Stimulated activated memory B cell treated with anti-CD40 and anti-IgM and Interleukin-4, amounts not matched to agents 10 μg/mL and 1 μg/mL and 100 μg/mL, for 72 hours (primary cell): ENCODE measurements at places on chromosomes 3 and 15.
A peak's percentile ranks its signal among the peaks of the same experiment; 100 is the strongest.

- peaks cover 13% of the 10 kb centered on the region for H3K27me3 ChIP-seq
- ATAC-seq = no peak
- no peaks in the 10 kb centered on the region for H3K36me3 ChIP-seq
Measured at GRCh38 chr15:92205255-92205739, 188.4 kb upstream of the ST8SIA2 start.

- H3K36me3 ChIP-seq = peaks cover 6% of the 10 kb centered on the region
- no peak overlapping the region for H3K27ac ChIP-seq
- no peaks in the 10 kb centered on the region for H3K4me1 ChIP-seq
- H3K4me3 ChIP-seq = no peak overlapping the region
- peaks cover 14% of the 10 kb centered on the region for H3K27me3 ChIP-seq
Measured at GRCh38 chr3:127328421-127328820, 40.6 kb upstream of the PRR20G start.

DNA sequence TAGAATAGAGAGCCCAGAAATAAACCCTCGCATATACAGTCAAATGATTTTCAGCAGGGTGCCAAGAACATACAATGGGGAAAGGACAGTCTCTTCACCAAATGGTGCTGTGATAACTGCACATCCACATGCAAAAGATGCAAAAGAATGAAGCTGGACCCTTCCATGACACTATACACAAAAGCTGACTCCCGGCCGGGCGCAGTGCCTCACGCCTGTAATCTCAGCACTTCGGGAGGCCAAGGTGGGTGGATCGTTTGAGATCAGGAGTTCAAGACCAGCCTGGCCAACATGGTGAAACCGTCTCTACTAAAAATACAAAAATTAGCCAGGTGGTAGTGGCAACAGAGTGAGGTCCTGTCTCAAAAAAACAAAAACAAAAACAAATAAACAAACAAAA lies 43.2 kb upstream of the IQSEC1 start:
- H3K27ac ChIP-seq = peak overlapping the region; percentile 86
- no peaks in the 10 kb centered on the region for H3K36me3 ChIP-seq
- no peak overlapping the region for H3K4me3 ChIP-seq
- no peak for ATAC-seq
- H3K27me3 ChIP-seq = no peaks in the 10 kb centered on the region
- peaks cover 41% of the 10 kb centered on the region for H3K4me1 ChIP-seq

DNA sequence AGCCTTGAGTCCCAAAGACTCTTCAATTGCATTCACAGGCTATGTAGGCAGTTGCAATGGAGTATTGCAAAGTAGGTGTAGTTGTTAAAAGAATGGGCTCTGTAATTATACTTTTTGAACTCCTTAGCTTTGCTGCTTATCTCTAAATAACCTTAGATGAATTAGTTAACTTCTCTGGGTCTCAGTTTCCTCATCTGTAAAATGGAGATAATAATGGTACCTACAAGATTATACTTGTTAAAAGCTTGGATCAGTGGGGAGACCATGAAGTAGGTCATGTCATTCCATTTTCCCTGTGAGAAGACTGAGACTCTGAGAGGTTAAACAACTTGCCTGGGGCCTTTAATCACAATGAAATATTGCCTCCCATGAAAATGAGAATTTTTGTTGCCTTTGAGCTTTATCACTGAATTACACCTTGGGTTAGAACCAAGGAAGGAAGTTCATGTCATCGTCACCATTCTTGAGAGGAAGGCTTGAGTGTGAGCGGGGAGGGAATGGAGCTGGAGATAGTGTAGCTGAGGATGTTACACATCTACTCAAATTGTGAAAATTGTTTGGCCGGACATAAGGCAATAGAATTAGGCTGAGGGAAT lies 38.1 kb downstream of the CTDSPL start:
- H3K4me3 ChIP-seq = no peak overlapping the region
- no peak overlapping the region for H3K27ac ChIP-seq
- H3K36me3 ChIP-seq = no peaks in the 10 kb centered on the region
- H3K27me3 ChIP-seq = peaks cover 11% of the 10 kb centered on the region
- ATAC-seq = no peak

DNA sequence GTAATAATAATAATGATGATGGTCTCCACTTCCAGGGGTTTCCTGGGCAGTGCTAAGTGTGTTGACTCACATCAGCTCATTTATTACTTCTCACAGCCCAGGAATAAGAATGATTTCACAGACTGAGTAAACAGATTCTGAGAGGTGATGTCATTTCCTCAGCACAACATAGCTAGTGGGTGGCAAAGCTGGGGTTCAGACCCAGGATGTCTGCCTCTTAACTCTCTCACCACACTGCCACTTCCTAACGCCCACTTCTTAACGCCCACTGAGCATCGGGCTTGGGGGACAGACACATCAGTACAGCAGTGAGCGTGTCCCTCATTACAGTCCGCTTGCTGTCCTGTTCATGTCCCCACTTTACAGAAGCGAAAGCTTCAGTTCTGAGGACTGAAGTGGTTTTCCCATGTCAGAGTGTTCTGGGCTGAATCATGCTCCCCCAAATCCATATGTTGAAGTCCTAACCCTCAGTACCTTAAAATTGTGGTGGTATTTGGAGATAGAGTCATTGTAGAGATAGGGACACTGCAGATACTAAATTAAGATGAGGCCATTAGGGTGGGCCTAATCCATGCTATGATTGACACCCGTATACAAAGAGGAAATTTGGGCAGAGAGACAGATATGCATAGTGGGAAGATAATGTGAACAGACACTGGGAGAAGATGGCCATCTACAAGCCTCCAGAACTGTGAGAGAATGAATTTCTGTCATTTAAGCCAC lies 68.0 kb downstream of the ATP2B2 start:
- no peaks in the 10 kb centered on the region for H3K27me3 ChIP-seq
- H3K4me1 ChIP-seq = peaks cover 30% of the 10 kb centered on the region
- peak overlapping the region; percentile 58 for H3K27ac ChIP-seq
- H3K36me3 ChIP-seq = no peaks in the 10 kb centered on the region

DNA sequence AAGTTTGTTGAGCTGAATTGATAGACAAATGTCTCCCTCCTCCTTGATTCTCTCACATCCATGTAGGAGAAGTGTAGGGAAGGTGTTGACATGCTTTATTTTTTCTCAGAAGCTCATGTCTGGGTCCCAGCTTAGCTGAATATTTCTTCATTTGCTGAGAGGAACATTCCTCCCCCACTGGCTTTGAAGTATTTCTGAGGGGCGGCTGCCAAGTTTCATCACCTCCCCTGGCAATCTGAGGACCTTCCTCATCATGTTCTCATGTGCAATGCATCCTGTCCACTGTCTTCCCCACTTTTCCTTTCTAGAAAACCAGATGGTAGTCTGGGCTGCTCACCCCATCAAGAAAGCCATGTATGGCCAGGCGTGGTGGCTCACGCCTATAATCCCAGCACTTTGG lies 168.9 kb upstream of the RGMA start:
- H3K36me3 ChIP-seq = no peaks in the 10 kb centered on the region
- H3K4me3 ChIP-seq = no peak overlapping the region

DNA sequence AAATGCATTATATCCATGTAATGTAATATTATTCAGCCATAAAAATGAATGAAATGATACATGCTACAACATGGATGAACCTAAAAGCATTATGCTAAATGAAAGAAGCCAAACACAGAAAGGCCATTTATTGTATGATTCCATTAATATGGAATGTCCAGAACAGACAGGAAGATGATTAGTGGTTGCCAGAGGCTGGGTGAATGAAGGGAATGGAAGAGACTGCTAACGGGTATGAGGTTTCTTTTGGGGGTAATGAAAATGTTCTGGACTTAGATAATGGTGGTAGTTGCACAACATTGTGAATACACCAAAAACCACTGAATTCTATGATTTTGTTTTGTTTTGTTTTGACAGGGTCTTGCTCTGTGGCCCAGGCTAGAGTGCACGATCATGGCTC lies 61.6 kb upstream of the MAP4 start:
- ATAC-seq = no peak
- no peaks in the 10 kb centered on the region for H3K27me3 ChIP-seq
- no peak overlapping the region for H3K27ac ChIP-seq

- no peaks in the 10 kb centered on the region for H3K4me1 ChIP-seq
- no peak for ATAC-seq
- H3K27me3 ChIP-seq = no peaks in the 10 kb centered on the region
- no peaks in the 10 kb centered on the region for H3K36me3 ChIP-seq
- no peak overlapping the region for H3K4me3 ChIP-seq
Measured at GRCh38 chr3:28462866-28463265, 114.2 kb upstream of the AZI2 start.

- peaks cover 10% of the 10 kb centered on the region for H3K4me1 ChIP-seq
- H3K4me3 ChIP-seq = no peak overlapping the region
- ATAC-seq = no peak
- H3K27ac ChIP-seq = no peak overlapping the region
Measured at GRCh38 chr15:63463036-63463435, 41.4 kb upstream of the USP3 start.

GRCh38 chr15:92149029-92149428 lies 244.7 kb upstream of the ST8SIA2 start:
- peaks cover 12% of the 10 kb centered on the region for H3K4me1 ChIP-seq
- no peak overlapping the region for H3K27ac ChIP-seq
- H3K4me3 ChIP-seq = no peak overlapping the region
- no peak for ATAC-seq
- peaks cover 14% of the 10 kb centered on the region for H3K27me3 ChIP-seq

GRCh38 chr3:66405701-66406091 lies 95.1 kb downstream of the LRIG1 start:
- H3K4me1 ChIP-seq = peaks cover 5% of the 10 kb centered on the region
- no peak for ATAC-seq
- H3K27ac ChIP-seq = no peak overlapping the region
- no peak overlapping the region for H3K4me3 ChIP-seq
- no peaks in the 10 kb centered on the region for H3K27me3 ChIP-seq

DNA sequence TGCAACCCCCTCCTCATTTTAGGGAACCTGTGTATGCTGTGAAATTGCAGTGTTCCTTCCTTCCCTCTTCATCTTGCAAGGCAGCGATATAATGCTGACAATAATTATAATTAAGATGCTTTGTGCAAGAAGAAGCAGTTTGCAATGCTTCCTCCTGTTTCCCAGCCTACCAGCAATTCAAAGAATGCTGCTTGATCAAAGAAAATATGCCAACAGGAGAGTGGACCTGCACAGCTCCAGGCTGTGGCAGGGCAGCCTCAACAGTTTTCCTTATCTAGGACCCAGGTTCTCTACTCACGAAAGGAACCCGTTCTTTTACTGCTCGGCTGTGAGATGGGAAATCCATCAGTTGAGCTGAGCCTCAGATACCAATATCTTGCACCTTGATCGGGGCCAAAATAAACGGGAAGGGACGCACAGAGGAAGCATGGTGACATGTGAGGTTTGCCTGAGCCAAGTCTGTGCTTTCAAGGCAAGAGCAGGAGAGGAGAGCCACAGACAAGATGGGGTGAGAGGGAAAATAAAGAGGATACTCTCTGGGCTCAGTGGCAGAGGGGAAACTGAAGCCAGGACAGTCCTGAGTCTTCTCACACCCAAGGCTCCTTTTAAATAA lies 22.6 kb upstream of the LRTM1 start:
- no peaks in the 10 kb centered on the region for H3K27me3 ChIP-seq
- no peaks in the 10 kb centered on the region for H3K4me1 ChIP-seq
- ATAC-seq = no peak
- no peak overlapping the region for H3K27ac ChIP-seq
- no peaks in the 10 kb centered on the region for H3K36me3 ChIP-seq

- no peaks in the 10 kb centered on the region for H3K36me3 ChIP-seq
- no peaks in the 10 kb centered on the region for H3K4me1 ChIP-seq
- no peak for ATAC-seq
- H3K27ac ChIP-seq = no peak overlapping the region
- peaks cover 17% of the 10 kb centered on the region for H3K27me3 ChIP-seq
Measured at GRCh38 chr3:134348524-134348923, 25.7 kb downstream of the AMOTL2 start.

GRCh38 chr3:125591116-125591760 lies 4.1 kb downstream of the OSBPL11 start:
- peak overlapping the region; percentile 50 for H3K27ac ChIP-seq
- no peaks in the 10 kb centered on the region for H3K27me3 ChIP-seq
- H3K4me3 ChIP-seq = peak overlapping the region; percentile 56
- peaks cover 53% of the 10 kb centered on the region for H3K4me1 ChIP-seq

- no peak overlapping the region for H3K4me3 ChIP-seq
- no peaks in the 10 kb centered on the region for H3K27me3 ChIP-seq
- H3K27ac ChIP-seq = no peak overlapping the region
- no peaks in the 10 kb centered on the region for H3K36me3 ChIP-seq
Measured at GRCh38 chr3:10363935-10364334, 43.0 kb upstream of the SEC13 start.

GRCh38 chr15:100778831-100779288 lies 100.8 kb upstream of the ALDH1A3 start:
- H3K4me3 ChIP-seq = no peak overlapping the region
- H3K27ac ChIP-seq = no peak overlapping the region
- H3K4me1 ChIP-seq = no peaks in the 10 kb centered on the region
- H3K27me3 ChIP-seq = peaks cover 19% of the 10 kb centered on the region
- no peaks in the 10 kb centered on the region for H3K36me3 ChIP-seq
- ATAC-seq = no peak

GRCh38 chr3:58346368-58346767 lies 13.7 kb downstream of the PXK start:
- H3K4me1 ChIP-seq = peaks cover 85% of the 10 kb centered on the region
- no peak overlapping the region for H3K4me3 ChIP-seq
- no peaks in the 10 kb centered on the region for H3K27me3 ChIP-seq
- peak overlapping the region; percentile 17 for H3K27ac ChIP-seq
- peaks cover 16% of the 10 kb centered on the region for H3K36me3 ChIP-seq

- peaks cover 22% of the 10 kb centered on the region for H3K36me3 ChIP-seq
- H3K27ac ChIP-seq = no peak overlapping the region
- no peaks in the 10 kb centered on the region for H3K4me1 ChIP-seq
- no peak for ATAC-seq
- no peak overlapping the region for H3K4me3 ChIP-seq
Measured at GRCh38 chr15:79401301-79401700, 30.8 kb upstream of the MINAR1 start.

GRCh38 chr15:60672400-60672799 lies 193.5 kb upstream of the ICE2 start:
- ATAC-seq = no peak
- no peaks in the 10 kb centered on the region for H3K4me1 ChIP-seq
- H3K27ac ChIP-seq = no peak overlapping the region
- H3K4me3 ChIP-seq = no peak overlapping the region

DNA sequence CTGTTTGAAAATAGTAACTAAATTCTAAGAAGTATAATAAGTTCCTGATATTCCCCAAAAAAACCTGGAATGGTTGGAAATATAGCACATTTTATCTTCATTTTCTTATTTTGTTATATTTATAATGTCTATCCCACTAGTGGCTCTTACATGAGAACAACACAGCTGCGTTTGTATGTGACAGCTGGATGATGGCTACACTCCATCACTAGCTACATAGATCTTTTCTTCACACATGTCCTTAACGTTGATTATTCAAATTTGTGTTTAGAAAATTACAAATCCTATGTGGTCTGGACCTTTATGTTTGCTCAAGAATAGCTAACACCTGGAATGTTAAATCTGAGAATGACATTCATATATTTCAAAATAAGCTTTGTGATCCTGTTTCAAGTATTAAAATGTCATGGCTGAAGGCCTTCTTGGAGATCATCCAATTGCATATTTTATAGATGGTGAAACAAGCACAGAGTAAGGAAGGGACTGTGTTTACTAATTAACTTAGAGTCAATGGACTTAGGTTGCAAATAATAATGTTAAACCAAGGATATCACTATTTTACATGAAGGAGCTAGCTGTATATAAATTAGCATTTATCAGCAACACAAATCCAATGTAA lies 60.8 kb downstream of the ATP13A5 start:
- no peaks in the 10 kb centered on the region for H3K36me3 ChIP-seq
- H3K27ac ChIP-seq = no peak overlapping the region
- no peak overlapping the region for H3K4me3 ChIP-seq
- H3K4me1 ChIP-seq = no peaks in the 10 kb centered on the region
- ATAC-seq = no peak
